ENCODE measurements at places on chromosomes 4 and X.

DNA sequence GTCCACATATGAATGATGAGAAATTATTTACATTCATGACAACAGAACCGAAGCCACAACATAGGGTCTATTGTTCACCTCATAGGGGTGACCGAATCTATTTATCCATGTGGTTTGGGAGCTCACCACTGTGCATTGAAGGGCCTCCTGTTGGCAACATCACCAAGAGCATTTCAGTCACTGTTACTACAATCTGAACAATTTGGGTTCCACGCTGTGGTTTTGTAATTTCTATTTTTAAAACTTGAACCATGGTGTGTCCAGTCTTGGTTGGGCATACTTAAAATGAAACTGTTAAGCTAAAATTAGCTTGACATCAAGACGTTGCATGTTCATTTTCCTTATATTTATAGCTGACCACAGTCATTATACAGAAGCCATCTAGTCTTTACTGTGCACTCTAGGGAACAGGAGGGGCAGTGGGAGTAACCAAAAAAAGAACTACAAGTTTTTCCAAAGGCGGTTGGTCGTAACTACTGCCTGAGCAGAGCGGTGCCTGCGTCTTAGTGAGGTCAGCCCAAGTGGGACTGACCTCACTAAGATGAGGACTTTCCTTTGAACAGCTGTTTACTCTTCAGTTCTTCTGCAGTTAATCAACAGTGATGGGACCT lies 192.1 kb downstream of the SPRY1 start:
- DNase-seq, result no peak

DNA sequence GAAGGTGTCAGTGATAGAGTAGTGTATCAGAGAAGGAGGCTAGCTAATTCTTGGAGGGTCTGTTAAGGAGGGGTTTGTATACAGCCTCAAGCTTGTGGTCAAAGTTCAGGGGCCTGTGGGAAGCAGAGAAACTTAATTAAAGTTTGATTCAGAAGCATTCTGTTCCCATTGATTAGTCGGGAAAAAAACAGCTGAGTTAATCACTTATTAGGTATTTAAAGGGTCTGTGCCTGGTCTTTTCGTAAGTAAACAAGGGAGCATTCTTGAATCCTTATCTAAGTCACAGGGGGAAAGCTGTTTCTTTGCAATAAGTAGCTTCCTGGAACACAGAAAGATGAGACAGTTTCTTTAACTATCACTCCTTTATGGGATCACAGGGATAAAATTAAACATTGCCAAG lies 492.1 kb downstream of the PCDH10 start:
- DNase-seq, result no peak

DNA sequence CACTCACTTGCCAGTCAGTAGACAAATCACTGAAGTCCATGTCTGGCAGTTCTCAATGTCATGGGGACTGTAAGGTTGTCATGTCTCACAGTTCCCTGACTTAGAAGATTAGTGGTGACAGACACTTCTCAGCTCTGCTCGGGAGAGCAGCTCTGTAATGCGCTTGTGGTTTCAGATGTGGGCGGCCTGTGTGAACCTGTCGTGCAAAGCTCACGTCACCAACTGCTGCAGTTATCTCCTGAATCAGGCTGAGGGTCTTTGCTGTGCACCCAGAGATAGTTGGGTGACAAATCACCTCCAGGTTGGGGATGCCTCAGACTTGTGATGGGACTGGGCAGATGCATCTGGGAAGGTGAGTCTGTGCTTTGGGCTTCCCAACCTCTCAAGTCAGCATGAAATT lies at the start of gene IL9R:
IL9R (plus strand) TSS at position 261 of the 400 bp plus-strand sequence; CDS start at position 325, 64 bp downstream.
- DNase-seq, result no peak

DNA sequence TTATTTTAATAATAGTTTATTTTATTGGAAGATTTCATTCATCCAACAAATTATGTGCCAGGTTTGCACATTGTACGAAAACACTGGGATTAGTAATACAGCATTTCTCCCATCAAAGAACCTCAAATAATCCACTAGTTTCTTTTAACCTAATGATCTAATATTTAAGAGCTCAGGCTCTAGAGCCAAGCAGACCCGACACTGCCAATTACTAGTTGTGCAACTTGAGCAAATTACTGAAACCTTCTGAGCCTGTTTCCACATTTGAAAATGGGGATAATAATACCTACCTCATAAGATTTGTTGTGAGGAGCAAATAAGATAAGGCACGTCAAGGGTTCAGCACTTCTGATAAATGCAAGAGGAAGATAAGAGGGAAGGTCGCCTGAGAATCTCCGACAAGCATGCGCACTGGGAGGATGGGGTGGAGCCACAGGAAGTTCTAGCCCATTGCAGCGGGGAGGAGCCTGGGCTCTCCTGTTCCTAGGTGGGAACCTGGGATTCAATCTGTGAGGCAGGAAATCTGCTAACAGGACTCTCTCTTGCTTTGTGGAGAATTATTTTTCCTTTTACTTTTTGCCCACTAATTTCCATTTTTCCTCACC lies 141.5 kb upstream of the SMAD1 start:
- no peak for DNase-seq

- no peak for DNase-seq
These were observed 27.6 kb downstream of the CYTL1 start for GRCh38 chr4:4991541-4992099.

DNA sequence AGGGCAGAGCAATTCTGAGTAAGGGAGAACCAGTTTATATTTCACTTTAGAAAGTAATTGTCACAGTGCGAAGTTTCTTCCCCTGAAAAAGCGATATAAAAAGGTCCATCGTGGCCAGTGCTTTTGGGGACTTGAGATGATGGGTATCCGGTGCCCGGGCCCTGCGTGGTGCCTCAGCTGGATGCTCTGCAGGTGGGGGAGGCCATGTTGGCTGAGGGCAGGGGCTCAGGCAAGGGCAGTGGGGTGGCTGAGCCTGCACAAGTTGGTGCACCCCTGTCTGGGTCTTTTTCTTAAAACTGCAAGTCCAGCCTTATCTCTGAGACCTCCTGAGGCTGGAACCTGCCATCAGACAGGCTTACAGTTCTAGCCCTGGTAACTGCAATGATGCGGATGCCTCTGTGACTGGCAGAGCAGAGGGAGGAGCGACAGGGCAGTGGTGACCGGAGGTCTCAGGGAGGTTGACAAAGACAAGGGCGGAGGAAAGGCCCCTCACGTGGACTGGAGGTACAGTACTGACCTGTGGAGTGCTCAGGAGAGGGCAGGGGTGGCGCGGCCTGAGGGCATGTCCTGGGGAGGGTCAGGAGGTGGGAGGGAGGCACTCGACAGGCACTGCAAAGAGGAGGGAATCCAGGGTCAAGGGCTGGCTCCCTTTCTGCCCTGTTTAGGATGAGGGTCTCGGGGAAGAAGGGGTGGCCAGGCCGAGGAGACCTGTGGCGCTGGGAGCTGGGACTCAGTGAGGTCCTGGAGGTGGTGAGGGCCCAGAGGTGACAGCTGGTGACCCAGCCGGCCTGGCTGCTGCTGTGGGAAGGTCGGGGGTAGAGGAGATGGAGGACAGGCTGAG lies 1.8 kb downstream of the RGS12 start:
- no peak for DNase-seq

DNA sequence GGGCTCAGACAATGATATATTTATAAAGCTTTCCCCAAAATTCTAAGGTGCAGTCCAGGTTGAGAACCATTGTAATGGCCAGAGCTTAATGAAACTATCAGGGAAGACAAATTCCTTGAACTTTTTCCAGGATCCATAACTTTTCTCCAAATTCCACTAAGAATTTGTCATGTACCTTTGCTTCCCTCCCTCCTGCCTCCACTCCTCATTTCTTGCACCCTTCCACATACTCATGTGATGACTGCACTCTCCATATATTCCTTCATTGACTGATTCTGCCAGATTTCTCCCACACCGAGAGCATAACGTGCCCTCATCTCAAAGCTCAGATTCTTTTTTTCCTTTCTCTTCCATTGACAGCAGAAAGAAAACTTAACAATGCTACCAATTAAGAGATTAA lies 20.9 kb upstream of the AMELX start:
- no peak for DNase-seq

DNA sequence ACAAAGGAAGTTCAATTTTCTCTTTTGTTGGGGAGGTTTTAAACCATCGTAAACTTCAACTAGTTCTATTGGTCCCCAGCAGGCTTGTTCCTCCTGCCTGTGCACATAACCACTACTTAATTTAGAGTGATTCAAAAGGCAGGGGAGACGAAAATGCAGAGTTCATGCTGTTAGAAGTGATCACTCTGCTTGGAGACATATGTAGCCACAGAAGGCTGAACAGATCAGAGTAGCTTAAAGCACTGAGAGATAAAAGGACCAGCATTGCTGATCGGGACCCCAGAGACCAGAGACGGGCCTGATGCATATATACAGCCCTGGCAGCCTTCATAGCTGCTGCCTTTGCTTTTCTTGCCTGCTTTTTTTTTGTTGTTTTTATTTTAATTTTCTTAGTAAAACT lies 662.0 kb upstream of the CPEB2 start:
- DNase-seq, result no peak

DNA sequence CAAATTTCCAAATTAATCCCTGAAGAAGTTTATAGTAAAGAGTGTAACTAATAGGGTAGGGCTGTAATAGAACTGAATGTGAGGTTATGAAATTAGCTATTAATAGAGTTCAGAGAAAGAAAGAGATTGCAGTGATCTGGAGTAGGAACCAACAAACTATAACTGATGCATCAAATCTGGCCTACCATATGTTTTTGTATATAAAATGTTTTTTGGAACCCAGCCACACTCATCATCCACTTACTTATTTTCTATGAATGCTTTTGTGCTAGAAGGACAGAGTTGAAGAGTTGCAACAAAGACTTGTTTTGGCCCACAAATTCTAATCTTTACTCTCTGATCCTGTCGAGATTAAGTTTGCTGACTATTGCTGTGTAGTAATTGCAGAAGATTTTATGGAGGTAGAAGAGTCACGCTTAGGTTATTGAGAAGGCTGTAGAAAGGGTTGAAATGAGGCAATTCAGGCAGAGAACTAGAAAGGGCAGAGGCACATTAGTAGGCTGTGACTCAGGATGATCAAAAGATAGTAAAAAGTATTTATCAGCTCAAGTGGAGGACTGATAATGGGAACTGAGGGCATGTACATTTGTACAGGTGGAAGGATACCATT lies 298.7 kb upstream of the EMCN start:
- no peak for DNase-seq

DNA sequence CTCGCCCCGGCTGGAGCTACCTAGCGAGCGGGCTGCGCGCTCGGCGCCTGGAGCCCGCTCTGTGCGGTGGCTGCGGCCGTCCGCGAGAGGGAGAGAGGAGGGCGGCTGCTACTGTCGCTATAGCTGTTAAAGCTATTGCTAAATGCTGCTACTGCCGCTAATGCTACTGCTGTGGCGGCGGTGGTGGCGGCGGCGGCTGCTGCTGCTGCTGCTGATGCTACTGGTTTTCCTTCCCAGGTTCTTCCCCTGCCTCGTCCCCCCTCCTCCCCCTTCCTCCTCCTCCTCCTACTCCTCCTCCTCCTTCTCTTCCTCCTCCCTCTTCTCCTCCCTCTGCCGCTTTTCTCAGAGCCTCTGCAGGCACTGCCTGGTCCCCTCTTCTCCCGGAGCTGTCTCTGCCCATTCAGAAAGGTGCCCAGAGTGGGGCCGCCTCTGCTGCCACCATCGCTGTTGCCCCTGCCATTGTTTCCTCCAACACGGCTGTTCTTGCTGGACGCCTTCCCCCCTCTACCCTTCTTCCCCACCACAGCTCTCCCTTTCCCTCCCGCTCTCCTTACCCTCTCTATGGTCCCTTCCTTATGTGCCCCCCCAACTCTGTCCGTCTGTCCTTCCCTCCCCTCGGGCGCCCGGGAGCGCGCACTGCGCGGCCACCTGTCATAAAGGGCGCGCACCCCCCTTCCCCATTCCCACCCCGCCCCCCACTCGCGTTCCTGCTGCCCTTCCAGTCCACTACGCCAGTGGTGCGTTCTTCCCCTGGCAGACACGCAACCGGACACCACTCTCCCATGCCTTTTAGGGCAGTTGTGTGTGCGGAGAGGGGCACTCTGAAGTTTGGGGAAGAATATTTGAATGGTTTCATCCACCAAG lies at the start of gene NEXMIF:
NEXMIF (minus strand) TSS at position 228 of the 864 bp plus-strand sequence.
- DNase-seq, result no peak

DNA sequence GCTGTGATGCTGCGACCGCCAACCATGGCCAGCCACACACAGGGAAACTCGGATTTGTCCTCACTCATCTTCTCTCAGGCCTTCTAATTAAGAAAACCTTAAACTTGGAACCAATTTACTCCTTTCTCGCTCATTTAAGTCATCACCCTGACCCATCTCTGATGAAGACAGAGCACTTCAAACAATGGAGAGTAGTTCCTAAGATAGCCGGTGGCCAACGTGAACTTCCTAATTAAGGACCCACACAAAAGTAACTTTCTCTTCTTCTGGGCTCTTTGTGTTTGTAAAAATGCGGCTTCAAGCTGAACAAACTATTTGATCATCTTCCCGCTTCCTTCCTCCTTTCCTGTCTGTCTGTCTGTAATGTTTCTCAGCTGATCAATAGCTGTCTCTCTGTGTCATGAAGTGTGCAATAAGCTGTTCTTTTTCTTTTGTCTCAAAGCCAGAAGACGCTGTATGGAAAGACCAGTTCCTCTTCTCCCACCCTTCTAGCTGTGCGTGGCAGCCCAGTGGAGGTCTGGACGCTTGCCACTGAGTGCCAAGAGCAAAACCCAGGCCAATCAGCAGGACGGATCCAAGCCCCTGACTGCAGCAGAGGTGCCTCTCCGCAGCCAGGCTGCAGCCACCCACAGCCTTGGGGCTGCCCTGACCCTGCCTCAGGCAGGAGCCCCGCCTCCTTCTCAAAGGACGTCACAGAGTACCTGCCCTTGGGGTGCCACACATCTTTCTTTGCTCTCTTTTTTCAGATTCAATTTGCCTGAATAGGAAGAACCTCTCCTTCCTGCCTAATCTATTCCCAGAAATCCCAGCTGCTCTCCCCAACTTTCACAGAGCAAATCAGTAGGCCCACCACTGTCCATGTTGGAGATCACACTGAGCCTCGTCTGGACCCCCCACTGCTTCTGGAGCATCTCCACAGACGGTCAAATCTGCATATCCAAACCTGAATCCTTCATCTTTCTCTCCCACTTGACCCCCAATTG lies 59.3 kb downstream of the MAML3 start:
- peak; percentile 92 for DNase-seq

DNA sequence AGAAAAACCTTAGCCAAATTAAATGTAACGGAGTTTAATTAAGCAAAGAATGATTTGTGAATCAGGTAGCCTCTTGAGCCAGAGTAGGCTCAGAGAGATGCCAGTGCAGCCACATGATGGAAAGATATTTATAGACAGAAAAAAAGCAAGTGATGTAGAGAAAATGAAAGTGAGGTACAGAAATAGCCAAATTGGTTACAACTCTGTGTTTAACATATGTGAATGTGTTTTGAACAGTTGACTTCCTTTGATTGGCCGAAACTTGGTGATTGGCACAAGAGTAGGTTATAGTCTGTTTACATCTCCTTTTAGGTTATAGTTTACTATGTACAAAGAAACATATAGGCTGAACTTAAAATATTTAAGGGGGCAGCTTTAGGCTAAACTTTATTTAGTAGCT lies 459.9 kb upstream of the BOD1L1 start:
- no peak for DNase-seq

Data from GF-D8 (cell line).